ENCODE measurements at places on chromosomes 13 and 19.

DNA sequence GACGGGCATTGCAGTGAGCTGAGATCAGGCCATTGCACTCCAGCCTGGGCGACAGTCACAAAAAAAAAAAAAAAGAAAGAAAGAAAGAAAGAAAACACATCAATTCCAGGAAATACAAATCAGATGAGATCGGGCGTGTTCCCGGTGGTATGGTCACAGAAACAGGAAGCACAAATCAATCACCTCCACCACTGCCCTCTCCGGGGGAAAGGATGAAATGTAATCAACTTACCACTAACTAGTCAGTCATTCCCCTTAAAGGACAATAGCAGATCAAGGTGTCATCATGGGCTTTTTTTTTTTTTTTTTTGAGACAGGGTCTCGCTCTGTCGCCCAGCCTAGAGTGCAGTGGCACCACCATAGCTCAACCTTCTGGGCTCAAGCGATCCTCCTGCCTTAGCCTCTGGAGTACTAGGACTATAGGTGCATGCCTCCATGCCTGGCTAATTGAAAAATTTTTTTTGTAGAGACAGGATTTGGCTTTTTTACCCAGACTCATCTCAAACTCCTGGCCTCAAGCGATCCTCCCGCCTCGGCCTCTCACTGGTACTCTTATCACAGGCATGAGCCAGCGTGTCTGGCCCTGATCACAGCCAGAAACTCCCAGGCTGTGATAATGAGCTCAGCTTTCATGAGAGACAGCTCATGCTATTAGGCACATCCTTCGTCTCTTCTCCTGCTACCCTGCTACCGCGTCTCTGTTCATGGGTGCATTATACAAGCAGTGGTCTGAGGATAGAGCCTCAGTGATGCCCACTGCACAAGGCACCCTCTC, 6.8 kb upstream of the DPRX start:
- no peak for DNase-seq

DNA sequence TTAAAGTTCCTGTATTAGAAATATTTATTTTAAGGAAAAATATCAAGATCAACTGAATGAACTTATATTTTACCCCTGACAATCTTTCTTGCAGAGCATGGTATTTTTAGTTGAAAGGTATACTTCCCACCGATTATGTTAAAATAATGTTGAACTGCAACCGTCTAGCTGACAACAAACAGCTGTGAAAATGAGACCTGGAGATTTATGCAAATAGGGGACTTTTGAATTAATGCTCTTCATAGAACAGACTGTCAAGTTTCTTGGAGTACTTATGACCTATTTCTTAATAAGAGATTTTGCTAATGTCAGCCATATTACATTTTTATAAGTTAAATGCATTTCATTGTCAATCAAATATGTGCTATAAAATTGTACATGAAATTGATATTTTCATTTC, 210.9 kb downstream of the NALCN start:
- DNase-seq = no peak

GRCh38 chr13:107545946-107546502, 669.3 kb downstream of the LIG4 start:
- DNase-seq = no peak

- DNase-seq = no peak
Observed at GRCh38 chr13:42043676-42044075, 4.8 kb upstream of the DGKH start.
